ENCODE measurements at places on chromosomes 7 and 10.

GRCh38 chr7:4604456-4604940 is 77.6 kb upstream of the FOXK1 start:
- no peak for DNase-seq

DNA sequence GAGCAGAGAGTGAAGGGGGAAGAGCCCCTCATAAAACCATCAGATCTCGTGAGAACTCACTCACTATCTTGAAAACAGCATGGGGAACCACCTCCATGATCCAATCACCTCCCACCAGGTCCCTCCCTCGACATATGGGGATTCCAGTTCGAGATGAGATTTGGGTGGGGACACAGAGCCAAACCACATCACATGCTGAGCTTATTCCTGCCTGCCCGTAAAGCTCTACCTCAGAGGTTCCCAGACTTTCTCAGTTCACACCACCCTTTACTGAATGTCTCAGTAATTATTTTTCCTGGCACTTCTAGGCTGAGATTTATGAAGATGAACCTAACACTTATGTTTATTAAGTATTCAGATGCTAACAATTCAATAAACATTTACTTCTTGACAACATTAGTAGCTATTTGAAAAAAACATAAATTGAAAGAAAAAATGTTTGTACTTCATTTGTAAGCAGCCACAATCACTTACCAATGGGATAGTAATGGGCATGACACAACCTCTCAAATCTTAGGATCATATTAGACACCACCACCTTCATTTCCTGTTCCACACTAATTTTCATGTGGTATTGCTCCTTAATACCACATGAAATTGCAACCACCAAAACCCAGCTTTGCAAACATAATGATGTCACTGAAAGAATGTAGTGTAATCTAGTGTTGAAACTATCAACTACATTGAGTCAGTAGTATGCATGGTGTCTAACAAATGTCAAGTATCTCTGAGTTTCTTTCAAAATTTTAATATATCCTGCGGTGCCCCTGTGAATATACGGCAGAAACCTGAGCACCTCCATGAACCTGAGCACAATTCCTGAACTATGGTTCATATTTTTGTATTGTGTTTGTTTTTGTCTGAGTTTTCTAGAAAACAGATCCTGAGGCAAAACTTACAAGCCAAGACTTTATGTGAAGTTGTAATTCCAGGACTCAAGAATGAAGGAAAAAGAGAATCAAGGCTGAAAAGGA is 4.5 kb upstream of the DGKI start:
- no peak for DNase-seq

DNA sequence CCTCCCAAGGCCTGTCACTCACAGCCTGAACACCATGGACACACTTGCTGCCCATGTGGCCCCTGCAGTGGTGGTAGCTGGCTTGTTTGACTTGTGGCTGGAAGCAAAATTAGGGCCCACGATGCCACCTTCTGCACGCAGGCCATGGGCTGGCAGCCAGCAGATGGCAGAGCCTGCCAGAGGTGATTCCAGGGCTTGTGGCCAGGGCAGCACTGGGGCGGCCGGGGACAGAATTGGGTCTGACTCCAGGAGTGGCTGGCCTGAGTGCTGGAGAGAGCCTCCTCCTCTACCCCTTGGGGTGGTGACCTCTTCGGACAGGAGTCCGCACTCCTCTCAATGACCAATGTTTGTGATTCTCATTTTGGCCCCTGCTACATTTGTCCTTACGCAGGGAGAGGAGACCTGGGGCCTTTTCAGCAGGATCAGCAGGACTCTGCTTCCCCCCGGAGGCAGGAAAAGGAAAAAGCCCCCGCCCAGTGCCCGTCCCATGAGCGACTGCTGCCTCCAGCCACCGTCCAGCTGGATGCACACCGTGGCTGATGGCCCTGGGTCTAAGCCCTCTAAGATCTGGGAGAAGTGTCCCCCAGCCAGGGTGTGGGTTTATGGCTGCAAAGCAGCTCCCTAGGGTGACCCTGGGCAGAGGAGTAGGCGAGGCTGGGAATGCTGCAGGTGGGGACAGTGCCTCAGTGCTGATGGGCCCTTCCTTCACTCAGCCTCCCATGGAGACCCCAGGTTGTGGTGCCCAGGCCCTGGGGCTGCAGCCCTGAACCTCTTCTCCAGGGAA is 26.5 kb downstream of the DNAJB12 start:
- no peak for DNase-seq

DNA sequence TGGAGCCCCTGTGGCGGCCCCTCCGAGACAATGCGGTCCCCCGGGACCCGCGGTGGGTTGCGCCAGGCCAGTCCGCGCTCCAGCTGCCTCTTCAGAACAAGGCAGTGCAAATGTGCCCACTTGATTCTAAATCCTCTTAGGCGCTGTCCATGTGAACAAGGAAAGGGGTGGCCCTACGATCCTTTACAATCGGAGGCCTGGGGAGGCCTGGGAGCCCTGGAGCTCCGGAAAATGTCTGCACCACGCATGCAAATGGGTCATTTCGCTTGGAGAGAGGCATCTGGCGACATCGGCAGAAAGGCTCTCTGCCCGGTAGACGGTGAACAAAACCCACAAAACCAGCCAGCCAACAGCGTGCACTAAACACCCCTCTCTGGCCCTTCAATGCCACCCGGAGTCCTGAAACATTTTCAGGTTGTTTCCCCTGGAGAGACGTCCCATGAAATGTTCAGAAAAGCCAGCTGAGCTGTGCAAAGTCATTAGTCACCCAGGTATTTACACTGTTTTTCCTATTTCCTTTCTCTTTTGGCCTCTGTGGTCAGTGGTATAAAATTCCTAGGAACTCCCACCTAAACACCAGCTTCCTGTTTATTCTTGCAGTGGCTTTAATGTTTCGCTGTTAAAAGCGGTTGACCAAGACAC is 102.8 kb upstream of the ZNF438 start:
- no peak for DNase-seq

- no peak for DNase-seq
These were observed 58.0 kb downstream of the LCOR start for GRCh38 chr10:96890172-96890513.

DNA sequence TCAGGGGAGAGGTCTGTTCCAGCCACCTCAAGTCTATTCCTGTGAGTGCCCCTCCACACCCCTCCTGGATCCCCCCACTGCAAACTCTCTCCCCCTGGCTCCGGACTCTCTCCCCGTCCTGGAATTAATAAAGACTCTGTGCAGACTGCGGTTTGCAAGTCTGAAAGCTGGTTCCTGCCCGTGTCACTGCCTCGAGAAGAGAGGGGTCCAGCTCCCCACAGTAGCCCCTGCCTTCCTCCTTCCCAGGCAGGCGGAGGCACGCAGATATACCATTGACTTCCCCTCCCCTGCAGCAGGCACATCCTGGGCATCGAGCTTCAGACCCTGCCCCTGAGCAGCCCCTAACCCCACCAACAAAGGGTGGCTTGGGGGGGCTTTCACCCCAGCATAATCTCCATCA is 2.2 kb upstream of the ELN start:
- no peak for DNase-seq

DNA sequence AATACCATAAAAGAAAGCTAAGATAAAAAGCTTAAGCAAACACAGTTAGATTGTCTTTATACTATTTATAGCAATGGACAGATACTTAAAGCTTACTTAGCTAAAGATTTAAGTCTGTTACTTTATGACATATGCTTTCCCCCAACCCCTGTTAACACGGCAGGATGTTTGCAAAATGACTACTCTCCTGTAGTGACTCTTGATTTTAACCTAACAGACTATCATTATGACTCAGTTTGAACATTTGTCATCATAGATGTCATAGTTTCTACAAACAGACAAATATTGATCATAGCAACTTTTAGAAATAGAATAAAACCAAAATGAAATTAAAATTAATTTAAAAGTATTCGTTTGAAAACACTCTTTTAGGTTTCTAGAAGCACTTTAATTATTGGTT is 7.8 kb upstream of the COMMD3 start:
- no peak for DNase-seq

GRCh38 chr10:117425974-117426566 is 50.8 kb upstream of the PDZD8 start:
- DNase-seq, result no peak

DNA sequence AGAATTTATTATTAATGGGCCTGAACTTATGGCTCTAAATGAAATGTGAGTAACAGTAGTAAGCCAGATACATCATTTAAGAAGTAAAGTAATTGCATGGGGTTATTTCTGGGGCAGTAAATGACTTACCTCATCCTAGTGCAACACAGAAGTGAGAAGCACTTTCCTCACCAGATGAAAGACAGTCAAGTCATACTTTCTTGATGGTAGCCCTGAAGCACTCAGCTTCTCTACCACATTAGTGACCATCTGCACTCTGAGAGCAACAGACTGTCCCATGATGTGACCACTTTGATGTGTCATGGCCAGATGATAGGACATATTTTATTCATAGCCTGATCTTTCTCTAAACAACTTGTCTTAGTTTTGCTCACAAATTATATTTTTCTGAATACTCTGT is 369.5 kb upstream of the PHF14 start:
- DNase-seq, result no peak

DNA sequence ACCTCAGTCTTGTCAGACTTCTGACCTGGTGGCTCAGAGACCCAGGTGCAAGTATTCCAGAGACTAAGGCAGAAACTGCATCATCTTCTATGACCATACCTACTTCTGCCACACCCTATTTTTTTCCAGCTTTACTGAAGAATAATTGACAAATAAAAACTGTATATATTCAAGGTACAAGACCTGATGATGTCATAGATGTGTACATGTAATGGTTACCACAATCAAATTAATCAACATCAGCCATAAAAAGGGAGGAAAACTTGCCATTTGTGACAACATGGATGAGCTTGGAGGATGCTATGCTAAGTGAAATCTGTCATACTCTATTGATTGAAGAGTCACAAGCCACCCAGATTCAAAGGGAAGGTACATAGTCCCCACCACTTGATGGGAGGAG is 815.6 kb downstream of the SORCS1 start:
- DNase-seq, result no peak

DNA sequence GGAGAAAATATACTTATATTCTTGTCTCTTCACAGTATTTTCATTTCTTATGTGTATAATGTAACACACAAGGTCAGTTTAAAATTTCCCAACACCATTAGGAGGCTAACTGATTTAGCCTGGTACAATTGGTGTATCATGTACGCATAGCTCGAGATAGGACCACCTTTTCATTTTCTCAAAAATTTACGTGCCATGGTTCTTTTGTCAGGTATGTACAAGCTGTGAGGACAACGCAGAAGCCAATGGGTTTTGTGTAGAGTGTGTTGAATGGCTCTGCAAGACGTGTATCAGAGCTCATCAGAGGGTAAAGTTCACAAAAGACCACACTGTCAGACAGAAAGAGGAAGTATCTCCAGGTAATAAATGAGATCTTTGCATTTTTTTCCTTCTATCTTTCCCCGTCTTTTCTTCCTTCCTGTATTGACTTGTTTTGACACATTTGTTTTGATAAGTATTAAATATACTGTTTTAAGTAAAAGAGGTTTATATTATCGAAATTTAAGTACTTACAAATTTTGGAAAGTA is 55.0 kb downstream of the TRIM24 start:
- DNase-seq, result no peak

DNA sequence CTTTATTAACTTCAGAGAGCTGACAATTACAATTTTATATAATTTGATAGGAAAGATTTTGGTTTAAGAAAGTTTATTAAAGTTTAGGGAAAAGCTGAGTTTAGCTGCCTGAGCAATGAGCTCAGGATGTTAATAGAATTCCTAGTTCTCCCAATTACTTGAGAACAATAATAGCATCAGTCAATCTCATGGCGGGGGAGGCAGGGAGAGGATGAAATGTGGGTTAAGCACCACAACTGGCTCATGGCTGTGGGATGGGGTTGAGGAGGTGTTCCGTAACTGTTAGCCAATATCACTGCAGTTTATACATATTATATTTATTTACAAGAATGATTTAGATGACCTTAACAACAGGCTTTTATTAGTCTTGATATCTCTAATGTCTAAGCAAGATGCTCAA is 266.9 kb upstream of the IMMP2L start:
- DNase-seq, result no peak

GRCh38 chr7:143240291-143241168 is 18.7 kb downstream of the TAS2R40 start:
- peak; percentile 71 for DNase-seq

DNA sequence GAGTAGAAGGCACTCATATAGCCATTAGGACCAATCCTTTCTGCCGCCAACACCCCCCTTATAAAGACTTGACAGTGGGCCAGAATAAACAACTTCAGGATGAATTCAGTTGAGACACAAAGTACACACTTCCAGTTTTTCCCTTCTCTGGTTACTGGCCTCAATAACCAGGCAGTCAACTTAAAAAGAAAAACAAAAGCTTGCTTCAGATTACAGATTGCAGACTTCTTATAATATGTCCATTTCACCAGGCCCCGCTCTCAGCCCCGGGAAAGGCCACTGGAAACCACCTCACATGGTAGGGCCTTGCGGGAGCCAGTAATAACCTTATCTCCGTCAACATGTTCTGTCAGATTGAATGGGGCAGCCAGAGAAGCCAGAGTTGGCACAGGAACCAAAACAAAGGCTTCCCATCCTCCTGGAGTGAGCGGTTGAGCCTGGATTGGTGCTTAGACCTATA is 108.8 kb downstream of the EGFR start:
- DNase-seq, result no peak

- DNase-seq, result no peak
These were observed 123.3 kb downstream of the AOAH start for GRCh38 chr7:36600869-36601530.

- no peak for DNase-seq
These were observed 59.8 kb upstream of the ANTXRL start for GRCh38 chr10:46226900-46227558.

DNA sequence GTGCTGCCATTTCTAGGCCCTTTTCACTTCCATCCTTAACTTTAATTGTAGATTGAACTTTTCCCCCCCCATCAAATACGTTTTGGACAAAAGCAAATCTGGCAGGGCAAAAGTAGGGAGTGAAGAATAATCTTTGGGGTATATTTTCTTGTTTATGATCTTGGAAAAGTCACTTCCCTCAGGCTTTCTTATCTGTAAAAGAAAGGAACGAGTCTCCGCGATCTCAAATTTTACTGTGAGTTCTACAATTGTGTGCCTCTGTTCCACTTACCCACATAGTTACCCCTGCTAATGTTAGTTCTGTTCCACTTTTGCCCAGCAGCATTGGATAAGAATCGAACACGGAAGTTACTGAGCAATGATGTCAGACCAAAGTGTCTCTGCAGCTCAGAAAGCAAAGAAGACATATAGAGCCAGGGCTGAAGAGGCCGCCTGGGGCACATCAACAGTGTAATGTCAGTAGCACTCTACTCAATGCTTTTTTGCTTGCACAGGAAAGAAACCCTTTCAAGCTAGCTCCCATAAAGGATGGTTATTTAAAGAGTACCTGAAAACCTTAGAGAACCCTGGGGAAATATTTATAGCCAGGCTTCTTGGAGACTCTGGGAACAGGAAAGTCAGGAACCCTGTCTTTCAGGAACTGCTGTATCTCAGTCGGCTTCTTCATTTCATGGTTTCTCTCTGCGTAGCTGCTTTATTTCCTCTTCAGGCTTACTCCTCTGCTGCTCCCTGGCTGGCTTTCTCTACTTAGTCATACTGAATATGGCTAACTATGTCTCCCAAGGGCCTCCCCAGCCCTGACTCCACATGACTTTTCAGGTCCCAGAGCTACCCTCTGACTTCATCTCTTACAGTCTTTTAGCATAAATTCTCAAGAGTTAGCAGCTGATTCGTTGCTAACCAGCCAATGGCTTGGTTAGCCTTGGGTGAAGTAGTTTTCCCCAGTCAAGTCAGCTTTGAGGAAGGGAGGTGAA is 123.7 kb upstream of the FAM3C start:
- DNase-seq, result no peak
